Stimulated activated CD4-positive, alpha-beta T cell treated with anti-CD3 and anti-CD28 coated beads, Interleukin-1b, Interleukin-23, amount 100 ng/mL, for 1 hour (primary cell): ENCODE measurements at places on chromosomes 7 and 10.

GRCh38 chr10:72783410-72783833, 91.5 kb downstream of the MCU start:
- no peak for DNase-seq

GRCh38 chr7:130289478-130289877, 3.5 kb upstream of the CPA4 start:
- no peak for DNase-seq

GRCh38 chr10:96285331-96285752, 14.0 kb upstream of the BLNK start:
- DNase-seq, result no peak

GRCh38 chr10:52437205-52437646, 123.1 kb downstream of the DKK1 start:
- no peak for DNase-seq

GRCh38 chr10:73803680-73804286, 7.6 kb downstream of the NDST2 start:
- DNase-seq, result no peak

GRCh38 chr10:102819054-102819453, 18.2 kb downstream of the CYP17A1 start:
- no peak for DNase-seq

- DNase-seq, result no peak
Observed at GRCh38 chr10:68096913-68097516, 12.3 kb upstream of the MYPN start.

DNA sequence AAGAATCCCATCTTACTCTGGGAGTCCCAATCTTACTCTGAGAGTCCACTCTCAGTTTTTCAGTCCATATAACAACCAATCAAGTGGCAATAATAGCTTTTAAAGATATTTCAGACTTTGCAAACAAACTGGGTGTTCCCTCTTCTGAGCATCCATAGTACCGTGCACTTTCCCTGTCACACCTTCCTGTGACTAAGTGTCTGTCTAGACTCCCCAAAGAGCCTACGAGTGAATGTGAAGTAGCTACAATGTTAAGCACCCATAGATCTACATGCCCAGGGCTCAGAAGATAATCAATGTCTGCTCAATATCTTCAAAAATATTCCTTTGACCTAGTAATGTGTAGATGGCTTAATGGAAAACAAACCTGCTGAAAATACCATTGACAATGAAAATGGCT, 95.6 kb upstream of the ASAH2 start:
- DNase-seq, result no peak

- DNase-seq, result no peak
Observed at GRCh38 chr7:141362580-141363435, 188.4 kb upstream of the AGK start.

DNA sequence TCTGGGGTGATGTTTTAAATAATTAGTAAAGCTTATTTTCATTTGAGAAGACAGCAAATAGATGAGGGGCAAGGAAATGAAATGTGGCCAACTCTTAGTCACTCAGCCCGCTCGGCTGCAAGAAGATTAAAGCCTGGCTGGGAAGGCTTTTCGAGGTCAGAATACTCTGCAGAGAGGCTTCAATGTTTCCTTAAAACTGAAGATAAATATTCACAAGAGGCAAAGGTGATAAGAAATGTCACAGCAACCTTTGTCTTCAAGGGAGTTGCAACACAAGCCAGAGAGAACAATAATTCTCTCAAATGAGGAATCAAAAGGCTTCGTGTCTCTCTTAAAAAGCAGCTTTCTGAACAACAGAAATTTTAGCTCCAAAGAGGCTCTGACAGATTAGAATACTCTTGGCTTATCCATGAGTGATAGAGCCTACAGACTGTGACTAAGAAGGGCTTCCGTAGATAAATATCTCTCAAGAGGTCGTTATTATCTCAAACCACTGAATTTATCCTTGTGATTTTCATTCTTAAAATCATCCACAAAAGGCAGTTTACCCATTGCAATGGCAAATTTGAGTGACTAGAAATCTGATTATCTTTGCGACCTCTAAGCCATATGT, 92.5 kb downstream of the KLF6 start:
- no peak for DNase-seq

- no peak for DNase-seq
Observed at GRCh38 chr7:29274146-29275017, 79.8 kb downstream of the CHN2 start.

GRCh38 chr7:19663816-19664462, 44.9 kb downstream of the POLR1F start:
- DNase-seq, result no peak

GRCh38 chr7:112159351-112159750, 46.8 kb downstream of the DOCK4 start:
- DNase-seq, result no peak

DNA sequence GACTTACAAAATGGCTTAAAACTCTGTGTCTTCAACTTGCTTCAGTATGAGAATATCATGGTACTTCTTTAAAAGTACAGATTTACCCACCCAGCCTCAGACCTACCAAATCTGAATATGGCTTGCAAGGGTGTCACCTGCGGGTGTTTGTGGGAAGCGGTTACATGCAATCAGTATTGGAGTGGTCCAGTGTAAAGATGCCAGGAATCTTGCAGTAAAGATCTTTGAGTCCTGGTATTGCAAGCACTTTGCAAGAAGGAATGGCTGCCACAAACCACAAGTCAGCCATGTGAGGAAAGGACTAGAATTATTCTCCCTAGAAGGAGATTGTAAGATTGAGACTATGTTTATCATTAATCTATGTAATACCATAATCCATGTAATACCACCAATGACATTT, 115.1 kb downstream of the PON1 start:
- DNase-seq, result no peak

- no peak for DNase-seq
Observed at GRCh38 chr10:65846949-65847348, 1078.9 kb upstream of the LRRTM3 start.

DNA sequence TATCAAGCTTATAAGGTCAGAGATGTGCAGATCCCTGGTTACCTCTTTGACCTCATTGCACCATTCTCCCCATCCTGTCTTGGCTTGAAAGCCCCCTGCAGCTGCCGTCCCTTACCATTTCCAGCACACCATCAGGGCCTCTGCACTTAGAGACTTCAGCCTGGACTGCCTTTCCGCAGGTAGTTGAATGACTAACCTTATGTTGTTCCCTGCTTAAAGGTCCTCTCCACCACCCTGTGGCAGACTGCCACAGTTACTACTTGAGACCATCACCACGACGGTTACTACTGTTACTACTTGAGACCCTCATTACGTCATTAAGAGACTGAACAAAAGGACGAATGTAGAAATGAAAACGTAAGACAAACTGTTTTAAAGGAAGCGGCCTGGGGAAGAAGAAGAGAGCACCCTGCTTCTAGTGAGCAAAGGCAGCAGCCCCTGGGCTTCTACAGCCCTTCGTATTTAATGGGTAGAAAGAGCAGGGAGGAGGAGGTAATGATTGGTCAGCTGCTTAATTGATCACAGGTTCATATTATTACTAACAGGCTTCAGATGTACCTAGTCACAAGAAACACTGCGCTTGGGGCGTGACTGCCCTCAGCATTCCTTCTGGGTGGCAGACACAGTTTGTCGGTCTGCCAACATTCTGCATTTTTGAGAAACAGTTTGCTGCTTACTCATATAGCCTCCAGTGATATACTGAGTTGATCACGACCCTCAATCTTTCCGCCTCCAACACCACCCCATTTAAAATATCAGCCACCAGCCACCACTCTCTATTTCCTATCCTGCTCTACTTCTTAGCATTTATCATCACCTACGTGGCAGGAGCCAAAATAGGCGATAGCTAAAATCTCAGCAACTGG, 74.1 kb upstream of the PARD3 start:
- no peak for DNase-seq

DNA sequence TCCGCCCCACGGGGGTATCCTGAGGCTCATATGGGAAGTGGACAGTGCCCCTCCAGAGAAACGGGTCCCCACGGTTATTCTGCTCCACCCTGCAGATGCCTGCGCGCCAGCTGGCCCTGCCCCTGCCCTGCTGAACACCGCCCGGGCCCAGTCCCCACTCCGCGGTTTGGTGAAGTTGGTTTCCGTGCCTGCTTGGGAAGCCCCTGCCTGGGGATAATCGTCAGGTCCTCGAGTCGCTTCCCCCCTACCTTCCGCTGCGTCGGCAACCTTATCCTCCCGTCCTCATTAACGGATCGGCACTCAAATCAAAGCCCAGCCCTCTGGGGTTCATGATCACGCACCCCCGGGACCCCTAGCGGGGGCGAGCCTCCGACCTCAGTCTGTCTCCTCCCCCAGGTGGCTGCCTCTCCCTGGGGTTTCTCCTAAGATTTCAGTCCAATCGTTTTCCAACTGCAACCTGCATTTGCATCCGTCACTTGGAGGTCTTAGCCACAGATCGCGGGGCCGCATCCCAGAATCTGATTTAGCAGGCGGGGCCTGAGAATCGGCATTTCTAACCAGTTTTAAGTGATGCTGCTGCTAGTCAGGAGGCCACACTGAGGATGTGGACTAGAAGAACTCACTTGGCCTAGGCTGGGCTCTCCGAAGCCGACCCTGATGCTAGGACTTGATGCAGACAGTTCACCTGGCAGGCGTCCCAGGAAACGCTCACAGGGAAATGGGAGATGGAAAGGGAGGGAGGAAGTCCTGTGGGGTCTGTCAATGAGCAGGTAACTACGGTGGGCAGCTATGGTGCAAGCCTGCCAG, 27.6 kb downstream of the WDR86 start:
- DNase-seq, result no peak

- no peak for DNase-seq
Observed at GRCh38 chr7:19619122-19619521, 89.7 kb downstream of the POLR1F start.
